ENCODE measurements at places on chromosomes 1 and 21.
A peak's percentile ranks its signal among the peaks of the same experiment; 100 is the strongest.

DNA sequence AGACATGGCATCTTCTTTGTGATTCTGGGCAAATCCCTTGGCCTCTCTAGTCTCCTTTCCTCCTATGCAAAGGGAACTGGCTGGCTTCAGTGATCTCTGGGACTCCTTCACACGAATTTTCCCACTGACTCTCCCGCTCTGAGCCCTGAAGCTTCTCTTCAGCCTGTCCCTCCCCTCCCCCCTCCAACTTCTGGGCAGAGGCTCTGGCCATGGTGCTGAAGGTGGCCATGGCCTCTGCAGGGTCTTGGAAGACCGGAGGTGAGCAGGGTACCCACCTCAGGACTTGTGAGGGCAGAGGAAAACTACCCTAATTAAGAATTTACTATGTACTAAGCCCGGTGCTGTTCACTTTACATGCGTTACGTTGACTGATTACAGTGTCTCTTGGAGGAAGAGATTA is 29.4 kb upstream of the POU3F1 start:
- DNase-seq: peak; percentile 33

GRCh38 chr1:175338387-175339135 is 146.0 kb upstream of the KIAA0040 start:
- DNase-seq: no peak

GRCh38 chr1:68916221-68916902 is 419.5 kb upstream of the DEPDC1 start:
- DNase-seq: peak; percentile 61

DNA sequence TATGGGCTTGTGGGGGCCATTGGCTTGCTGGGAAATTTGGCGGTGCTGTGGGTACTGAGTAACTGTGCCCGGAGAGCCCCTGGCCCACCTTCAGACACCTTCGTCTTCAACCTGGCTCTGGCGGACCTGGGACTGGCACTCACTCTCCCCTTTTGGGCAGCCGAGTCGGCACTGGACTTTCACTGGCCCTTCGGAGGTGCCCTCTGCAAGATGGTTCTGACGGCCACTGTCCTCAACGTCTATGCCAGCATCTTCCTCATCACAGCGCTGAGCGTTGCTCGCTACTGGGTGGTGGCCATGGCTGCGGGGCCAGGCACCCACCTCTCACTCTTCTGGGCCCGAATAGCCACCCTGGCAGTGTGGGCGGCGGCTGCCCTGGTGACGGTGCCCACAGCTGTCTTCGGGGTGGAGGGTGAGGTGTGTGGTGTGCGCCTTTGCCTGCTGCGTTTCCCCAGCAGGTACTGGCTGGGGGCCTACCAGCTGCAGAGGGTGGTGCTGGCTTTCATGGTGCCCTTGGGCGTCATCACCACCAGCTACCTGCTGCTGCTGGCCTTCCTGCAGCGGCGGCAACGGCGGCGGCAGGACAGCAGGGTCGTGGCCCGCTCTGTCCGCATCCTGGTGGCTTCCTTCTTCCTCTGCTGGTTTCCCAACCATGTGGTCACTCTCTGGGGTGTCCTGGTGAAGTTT is 550 bp downstream of the RXFP4 start:
- DNase-seq: no peak

DNA sequence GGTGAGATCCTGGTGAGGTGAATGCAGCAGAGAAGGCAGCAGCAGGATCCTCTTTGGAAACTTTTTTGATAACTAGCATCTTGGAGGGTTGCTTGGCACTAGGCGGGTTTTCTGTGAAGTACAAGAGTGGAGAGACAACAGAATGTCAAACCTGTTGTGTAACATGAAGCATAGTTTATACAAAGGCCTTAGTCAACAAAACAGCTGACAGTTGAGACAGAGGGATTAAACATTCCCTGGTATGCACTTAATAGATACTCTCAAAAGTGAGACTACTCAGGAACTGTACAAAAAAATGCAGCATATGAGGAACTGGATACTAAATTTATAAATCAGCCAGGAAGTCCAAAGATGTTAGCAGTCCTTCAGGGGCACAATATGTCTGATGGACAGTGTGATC is 16.4 kb upstream of the CCDC17 start:
- DNase-seq: no peak

DNA sequence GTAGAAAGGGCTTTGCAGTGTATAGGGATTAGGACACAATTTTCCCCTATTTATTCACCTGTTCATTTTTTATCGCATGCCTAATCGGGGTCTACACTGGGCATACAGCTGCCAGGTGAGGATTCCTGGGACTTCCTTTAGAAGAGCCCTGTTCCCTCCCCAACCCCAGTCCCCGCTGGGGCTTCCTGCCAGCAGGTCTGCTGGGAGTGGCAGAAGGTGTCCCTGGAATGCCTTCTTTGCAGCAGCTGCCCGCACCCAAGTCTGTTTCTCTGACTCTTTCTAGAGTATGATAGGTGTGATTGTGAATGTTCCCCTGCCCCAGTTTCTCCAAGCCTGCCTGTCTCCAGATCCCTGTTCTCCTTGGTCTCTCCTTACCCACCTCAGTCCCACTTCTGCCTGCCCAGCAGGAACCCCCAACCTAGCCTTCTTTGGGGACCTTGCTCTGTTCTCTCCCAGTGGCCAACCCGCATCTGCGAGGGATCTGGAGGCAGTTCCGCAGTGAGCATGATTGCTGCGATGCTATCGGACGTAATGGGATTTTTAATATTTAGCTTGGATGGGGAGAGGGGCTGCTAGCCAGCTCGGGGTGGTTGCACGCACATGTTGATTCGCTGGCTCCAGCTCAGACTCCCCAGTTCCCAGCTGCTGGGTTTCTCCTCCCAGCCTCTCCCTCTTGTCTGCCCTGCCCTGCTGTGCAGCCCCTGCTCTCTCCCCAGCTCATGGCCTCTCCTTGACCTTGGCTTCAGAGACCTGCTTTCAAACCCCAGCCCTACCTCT is 79.8 kb downstream of the EPHB2 start:
- no peak for DNase-seq

- no peak for DNase-seq
Measured at GRCh38 chr21:42609811-42610210, 43.6 kb upstream of the PDE9A start.

DNA sequence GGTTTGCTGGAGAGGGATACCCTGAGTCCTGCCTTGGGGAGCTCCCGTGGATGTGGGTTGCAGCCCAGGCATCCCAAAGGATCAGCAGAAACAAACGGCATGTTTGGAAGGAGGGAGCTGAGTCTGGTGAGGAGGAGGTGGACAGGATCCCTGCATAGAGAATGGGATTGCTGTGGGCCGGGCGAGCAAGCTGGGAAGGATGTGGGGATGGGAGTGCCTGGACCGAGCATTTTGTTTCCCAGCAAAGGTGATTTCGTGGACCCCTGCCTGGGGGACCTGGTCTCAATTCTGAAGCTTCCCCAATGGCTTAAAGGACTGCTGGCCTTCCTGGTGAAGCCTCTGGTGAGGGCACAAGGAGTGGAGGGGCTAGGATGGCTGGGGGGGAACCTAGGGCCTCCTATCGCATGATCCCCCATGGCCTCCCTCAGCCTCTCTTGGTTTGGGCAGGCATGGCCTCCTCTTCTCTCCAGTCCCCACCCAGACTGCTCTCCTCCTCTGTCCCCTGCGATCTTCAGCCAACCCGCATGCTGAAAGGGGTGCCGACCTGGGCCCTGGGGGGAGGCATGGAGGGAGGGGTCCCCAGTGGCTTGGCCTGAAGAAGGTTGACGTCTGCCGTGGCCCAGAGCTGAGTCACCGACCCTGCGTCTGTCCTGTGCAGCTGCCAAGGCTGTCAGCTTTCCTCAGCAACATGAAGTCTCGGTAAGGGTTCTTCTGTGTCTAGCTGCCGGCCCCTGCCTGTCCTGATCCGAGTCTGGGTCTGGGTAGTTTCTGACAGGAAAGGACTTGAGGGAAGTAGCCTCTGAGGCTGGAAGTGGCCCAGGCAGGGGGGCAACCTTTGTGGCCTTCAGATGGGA is 16.3 kb downstream of the FAAH start:
- DNase-seq: no peak

GRCh38 chr1:156050376-156050775 is 3.2 kb downstream of the UBQLN4 start:
- DNase-seq: no peak

GRCh38 chr1:15180189-15180588 is 26.6 kb downstream of the TMEM51 start:
- DNase-seq: no peak

- no peak for DNase-seq
Measured at GRCh38 chr1:197343663-197344273, 75.7 kb downstream of the CRB1 start.

DNA sequence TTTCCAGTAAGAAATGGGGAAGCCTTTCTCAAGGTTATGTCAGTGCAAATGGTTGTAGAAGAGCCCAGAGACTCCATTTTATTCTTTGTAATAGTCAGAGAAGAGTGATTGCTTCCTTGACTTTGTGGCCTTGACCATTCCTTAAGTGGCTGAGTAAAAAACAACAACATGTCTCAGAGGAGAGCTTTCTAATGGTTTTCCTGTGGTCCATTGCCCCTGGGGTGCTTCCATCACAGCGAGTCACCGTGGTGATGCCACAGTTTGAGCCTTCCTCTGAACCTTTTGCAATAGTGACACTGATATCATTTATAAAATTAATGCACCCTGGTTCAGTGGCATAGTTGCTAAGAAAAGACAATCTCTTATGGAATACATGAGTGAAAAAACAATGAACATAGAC is 38.6 kb downstream of the PAPPA2 start:
- DNase-seq: peak; percentile 7

GRCh38 chr1:241640867-241641622 is 876 bp upstream of the CHML start:
- DNase-seq: no peak

GRCh38 chr1:100578201-100578600 is 40.3 kb downstream of the GPR88 start:
- no peak for DNase-seq

GRCh38 chr1:91876040-91876470 is 9.9 kb downstream of the TGFBR3 start:
- DNase-seq: no peak

- no peak for DNase-seq
Measured at GRCh38 chr1:5053744-5054143, 399.3 kb downstream of the AJAP1 start.

GRCh38 chr1:85577419-85578320 is 2.9 kb upstream of the CCN1 start:
- DNase-seq: no peak

GRCh38 chr1:15727021-15727420 is 9.0 kb upstream of the SLC25A34 start:
- DNase-seq: no peak

GRCh38 chr21:28856588-28857250 is 136.0 kb downstream of the LTN1 start:
- no peak for DNase-seq

DNA sequence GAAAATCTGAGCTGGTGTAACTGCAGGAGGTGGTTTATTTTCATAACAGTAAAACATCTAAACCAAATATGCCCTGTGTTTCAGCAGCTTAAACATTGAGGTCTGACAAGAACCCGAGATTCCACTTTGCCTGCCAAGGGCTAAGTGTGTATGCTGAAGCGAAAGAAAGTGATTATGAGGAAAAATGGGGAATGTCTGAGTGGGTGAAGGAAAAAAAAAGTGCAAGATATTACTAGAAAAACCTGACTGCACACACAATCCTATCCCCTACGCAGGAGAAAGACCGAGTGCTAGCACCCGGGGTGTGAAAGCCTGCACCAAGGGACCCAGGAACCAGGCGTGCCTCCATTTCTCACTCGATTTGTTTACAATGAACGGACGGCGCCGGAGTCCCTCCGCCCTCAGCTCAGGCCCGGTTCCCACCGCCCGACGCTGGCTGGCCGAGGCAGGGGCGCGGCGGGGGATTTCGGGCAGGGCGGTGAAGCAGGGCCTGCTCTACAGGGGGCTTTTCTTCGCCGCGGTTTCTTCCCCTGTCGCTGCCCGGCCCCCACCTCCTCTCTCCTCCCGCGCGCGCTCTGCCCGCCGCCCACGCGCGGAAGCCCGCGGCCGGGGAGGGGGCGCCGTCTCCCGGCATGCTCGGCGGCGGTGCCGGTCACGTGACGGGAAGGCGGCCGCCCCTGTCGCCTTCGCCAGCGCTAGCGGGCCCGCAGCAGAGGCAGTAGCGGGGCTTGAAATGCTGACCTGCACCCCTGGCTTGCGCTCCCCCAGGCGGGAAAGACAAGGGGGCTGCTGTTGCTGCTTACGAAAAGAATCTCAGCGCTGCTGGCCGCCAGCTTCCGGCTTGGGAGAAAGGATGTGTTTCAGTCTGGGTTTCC is 35.9 kb downstream of the ITPKB start:
- DNase-seq: peak; percentile 72

- DNase-seq: peak; percentile 84
Measured at GRCh38 chr1:244137725-244138124, 86.6 kb downstream of the ZBTB18 start.

DNA sequence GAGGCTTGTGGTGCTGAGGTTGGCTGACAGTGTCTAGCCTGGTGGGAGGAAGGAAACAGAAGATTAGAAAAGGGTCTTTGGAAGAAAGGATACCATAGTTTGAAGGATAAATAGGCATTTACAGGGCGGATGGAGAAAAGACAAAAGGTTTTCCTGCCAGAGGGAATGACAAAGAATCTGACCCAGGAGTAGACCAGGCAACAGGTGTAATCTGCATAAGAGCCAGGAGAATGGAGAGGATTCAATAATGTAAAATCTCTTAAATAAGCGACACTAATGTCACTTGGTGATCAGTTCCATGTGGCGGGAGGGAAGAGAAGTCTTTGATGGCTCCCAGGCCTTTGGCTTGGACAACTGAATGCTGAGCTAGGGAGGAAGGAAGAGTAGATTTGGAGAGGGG is 9.4 kb downstream of the MECR start:
- DNase-seq: no peak

DNA sequence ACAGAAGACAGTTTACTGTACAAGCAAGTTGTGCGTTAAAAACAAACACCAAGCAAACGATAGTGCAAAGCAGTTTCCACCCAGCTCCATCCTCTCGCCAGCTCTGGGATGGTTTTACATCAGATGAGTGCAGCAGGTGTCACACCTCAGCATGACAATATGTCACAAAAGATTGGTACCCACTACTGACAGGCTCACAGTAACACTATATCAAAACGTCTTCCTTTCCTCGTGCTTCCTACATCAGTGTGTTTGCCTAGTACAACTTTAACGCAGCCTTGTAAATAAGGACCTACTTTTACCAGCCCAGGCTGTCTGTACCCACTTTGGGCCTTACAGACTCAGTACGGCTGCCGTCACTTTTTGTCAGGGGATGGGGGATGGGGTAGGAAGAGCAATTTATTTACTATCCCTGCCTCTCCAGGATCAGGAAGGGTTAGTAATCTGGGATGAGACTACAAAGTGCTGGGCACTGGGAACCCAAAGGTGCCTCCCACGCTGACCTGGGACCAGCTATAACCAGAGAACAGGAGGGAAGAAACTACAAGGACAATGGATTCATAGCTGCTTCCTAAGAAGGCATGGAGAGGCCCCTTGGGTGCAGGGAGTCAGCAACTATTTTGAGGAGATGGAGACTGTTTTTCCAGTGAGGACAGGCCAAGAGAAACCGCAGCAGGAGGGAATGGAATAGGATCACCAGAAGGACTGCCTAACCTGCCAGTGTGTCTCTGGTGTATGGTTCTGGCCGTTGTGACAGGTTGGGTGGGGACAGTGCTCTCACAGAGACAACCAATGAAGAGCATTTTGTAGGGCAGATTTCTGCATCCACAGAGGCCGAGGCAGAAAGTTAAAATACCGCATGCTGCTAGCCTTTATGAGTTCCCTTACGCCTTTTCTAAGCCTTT is 30.2 kb downstream of the RUNX3 start:
- DNase-seq: no peak

- DNase-seq: no peak
Measured at GRCh38 chr21:46151989-46152926, 3.1 kb downstream of the FTCD start.

- peak; percentile 43 for DNase-seq
Measured at GRCh38 chr21:28639737-28640136, 352.9 kb downstream of the LTN1 start.

- DNase-seq: peak; percentile 58
Measured at GRCh38 chr1:185917646-185918045, 183.5 kb downstream of the HMCN1 start.

Data from fibroblast of skin of scalp (primary cell).